Psoas muscle (tissue), 8 donors: ENCODE measurements at places on chromosomes 12 and 14. TPM values are rescaled to one million over a fixed set of nuclear protein-coding genes. Genes with fewer than 3 reads are reported as not detected.

GRCh38 chr14:53890611-53891101 is 66.0 kb downstream of the BMP4 start:
- no peak for DNase-seq

DNA sequence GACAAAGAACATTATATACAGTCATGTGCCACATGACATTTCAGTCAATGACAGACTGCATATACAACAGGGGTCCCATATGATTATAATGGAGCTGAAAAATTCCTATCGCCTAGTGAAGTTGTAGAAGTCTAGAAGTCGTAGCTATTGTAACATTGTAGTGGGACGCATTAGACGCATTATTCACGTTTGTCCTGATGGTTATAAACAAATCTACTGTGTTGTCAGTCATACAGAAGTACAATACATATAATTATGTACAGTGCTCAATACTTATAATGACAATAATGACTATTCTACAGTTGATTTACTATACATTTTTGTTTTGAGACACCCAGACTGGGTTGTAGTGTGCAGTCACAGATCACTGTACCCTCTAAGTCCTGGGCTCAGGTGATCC is 64.1 kb upstream of the AP4S1 start:
- DNase-seq = no peak

The ZC3H10 gene
- total RNA-seq = 10.3 TPM

GRCh38 chr12:22335794-22336166 is 1.3 kb upstream of the ST8SIA1 start:
- DNase-seq = no peak

DNA sequence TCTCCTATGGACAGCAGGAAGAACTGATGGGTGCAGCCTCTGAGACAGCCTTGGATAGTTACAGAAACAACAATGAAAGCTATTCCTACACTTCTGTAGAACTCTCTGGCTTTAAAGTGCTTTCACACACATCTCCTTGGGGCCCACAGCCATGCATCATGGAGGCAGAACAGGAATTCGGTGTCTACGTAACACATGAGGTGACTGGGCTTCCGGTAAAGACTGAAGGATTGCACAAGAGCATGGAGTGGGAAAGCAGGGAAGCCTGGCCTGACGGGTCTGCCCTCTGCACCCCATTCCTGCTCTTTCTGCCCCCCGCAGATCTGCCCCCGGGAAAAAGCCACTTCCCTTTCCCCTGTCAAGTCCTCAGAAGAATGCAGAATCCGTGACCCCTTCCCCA is 82.6 kb downstream of the VWF start:
- DNase-seq = no peak

GRCh38 chr12:67305544-67305943 is 36.4 kb downstream of the CAND1 start:
- DNase-seq = no peak

DNA sequence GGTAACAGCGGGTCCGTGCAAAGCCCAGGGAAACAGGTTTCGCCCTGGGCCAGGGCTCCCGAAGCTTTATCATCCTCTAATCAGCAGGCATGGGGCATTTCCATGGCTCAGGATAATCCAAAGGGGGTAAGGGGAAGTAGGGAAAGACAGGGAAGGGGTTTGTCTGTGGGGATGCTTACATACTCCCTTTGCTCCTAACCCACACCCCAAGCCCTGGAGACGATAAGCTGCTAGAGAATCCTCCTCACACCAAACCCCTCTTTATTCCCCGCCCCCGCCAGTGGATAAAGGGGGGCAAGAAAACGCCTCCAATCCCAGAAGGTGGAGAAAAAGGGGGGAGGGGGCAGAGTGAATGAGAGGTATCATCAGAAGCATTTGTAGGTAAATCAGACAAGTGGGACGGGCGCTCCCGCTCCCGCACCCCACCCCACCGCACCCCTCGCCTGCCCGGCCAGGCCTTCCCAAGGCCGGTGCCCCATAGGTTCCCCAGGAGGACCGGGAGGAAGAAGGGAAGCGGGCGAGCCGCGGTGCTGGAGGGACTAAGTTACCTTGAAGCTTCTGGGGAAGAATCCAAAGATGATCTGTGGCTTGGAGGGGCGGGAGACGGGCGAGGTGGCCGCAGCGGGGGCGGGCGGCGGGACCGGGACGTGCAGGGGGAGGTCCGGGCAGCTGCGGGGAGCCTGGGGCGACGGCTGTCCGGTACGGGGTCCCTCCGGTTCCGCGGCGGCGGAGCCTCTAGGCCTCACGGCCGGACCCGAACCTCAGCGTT is 762 bp downstream of the PPP2R5E start:
- DNase-seq = no peak

The FAM186B gene
- 0.44 TPM for total RNA-seq

- DNase-seq = no peak
Observed at GRCh38 chr12:78878866-78879265, 14.3 kb downstream of the SYT1 start.

DNA sequence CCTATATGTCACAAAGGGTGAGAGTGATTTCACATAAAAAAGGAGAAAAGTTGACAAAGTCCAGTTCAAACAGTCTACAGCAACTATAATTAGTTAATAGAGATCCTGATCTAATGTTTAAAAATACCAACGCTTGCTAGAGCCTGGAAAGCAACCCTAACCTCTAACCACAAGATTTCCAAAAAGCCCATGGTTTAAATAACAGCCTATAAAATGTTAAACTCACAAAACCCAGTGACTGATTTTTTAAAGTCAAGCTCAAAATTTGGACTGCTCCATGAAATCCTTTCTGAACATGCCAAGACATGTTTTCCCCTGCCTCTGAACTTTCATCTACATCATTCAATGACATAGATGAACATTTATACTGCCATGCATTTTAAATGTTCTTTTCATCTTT is 81.6 kb downstream of the PLEKHG7 start:
- no peak for DNase-seq

DNA sequence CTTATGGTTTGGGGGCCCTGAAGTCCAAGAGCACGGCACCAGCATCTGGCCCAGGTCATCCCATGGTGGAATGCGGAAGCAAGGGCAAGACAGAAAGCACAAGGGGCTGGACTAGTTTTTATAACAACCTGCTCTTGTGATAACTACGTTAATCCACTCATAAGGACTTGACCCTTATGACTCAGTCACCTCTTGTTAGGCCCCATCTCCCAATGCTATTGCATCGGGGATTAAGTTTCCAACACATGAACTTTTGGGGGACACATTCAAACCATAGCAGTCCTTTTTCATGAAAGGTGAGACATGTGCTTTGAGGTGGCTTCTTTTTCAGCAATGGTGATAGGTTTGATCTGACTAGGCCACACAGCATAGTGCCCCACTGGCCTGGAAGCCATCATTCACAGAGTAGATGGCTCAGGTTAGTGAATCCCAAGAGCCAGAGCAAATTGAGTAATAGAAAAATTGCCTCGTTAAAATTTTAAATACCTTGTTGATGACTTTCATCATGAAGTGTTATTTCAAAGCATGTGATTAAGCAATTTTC is 12.1 kb downstream of the FRMD6 start:
- no peak for DNase-seq

The TOMM20L gene
- not detected for total RNA-seq

GRCh38 chr14:90720336-90720735 is 95.9 kb downstream of the TTC7B start:
- no peak for DNase-seq

GRCh38 chr12:96343347-96343954 is 56.8 kb downstream of the CDK17 start:
- no peak for DNase-seq

GRCh38 chr12:26744697-26745440 is 88.1 kb downstream of the ITPR2 start:
- DNase-seq = no peak

The ADAMTS20 gene
- total RNA-seq = not detected

GRCh38 chr12:91179315-91179714 is 3.3 kb downstream of the DCN start:
- no peak for DNase-seq

- DNase-seq = no peak
Observed at GRCh38 chr12:7609495-7609894, 56.2 kb downstream of the APOBEC1 start.

DNA sequence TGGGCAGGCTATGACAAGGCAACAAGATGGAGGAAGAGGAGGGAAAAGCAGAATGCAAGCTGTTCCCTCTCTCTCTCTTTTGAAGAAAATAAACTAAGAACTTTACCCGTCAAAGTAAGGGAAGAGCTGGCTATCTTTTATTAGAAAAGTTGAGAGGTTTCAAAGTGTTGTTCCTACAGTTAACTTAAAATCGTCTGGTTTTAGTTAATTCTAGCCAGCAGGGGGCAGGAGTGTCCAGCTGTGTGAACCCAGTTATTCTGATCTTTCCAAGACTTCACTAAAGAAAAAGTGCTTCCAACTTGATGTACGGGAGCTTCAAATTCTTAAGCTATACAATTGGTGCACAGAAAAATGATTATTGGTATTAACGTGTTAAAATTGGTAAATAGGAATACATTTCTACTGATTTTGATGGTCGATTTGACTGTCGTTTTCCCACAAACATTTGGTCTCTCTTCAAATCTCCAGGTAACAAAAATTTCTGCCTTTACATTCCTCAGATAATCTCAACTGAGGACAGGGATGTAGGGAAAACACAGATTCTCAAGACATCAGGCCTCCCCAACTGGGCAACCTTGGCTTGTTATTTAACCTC is 28.4 kb upstream of the MON2 start:
- no peak for DNase-seq

DNA sequence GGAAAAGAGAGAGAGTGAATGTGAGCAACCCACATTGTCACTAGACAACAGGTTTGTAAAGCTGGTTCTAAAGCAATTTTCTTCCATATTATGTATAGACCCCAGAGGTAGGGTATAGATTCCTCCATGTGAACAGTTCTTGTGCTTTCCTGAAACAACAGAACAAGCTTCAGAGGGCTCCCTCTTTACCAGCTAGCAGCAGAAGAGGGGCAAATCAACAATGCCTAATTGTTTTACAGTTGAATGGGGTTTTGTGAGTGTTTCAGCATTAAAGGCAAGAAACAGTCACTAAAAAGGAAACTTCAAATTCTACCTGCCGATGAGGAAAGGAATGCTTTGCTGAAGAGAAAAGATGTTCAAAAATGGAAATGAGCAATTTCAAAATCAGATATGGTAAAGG is 341.2 kb upstream of the KITLG start:
- DNase-seq = no peak
